Cerebellum (tissue), 4 donors: ENCODE measurements at places on chromosomes 16 and 17. TPM values are rescaled to one million over a fixed set of nuclear protein-coding genes. Genes with fewer than 3 reads are reported as not detected.

BRIP1 gene
- total RNA-seq, result 16.0 TPM

NTN3 gene
- total RNA-seq, result 2.5 TPM

LRRC46 gene
- not detected for total RNA-seq

FNDC8 gene
- total RNA-seq, result not detected

CDH16 gene
- not detected for total RNA-seq

NECAB2 gene
- 15.4 TPM for total RNA-seq

SHISA9 gene
- 24.7 TPM for total RNA-seq
